T-helper 2 cell treated with Interferon-gamma antibody and Interleukin-4, amounts not matched to agents 5 μg/mL and 100 μg/mL, for 36 hours (primary cell): ENCODE measurements at places on chromosomes 7 and 10.

- DNase-seq = no peak
Measured at GRCh38 chr10:106571192-106571946, 593.1 kb downstream of the SORCS1 start.

- no peak for DNase-seq
Measured at GRCh38 chr10:10785627-10786026, 232.0 kb upstream of the CELF2 start.

DNA sequence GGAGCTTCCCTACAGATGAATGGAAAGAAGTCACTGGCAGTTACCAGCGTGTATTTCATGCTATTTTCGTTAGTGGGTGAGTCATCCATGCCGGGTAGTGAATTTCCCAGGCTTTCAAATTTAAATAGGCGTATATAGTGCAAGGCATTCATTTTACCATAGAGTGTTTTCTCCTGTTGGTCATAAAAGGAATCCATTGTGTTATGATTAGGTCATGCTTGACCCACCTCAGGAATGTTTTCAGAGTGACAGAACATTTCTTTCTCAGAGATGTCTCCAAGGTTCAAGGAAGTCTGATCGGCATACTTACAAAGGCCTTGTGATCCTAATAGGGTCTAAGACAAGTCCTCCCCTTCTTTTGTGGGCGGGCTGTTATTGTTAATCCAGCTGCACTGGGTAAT, 110.7 kb downstream of the AKR1D1 start:
- no peak for DNase-seq

- DNase-seq = no peak
Measured at GRCh38 chr7:73496626-73497025, 25.5 kb downstream of the BAZ1B start.

GRCh38 chr7:36420307-36420706, 30.6 kb downstream of the ANLN start:
- DNase-seq = no peak

GRCh38 chr7:30865821-30866220, 45.8 kb upstream of the AQP1 start:
- no peak for DNase-seq

GRCh38 chr7:152911922-152912321, 152.4 kb downstream of the ACTR3B start:
- DNase-seq = no peak

- DNase-seq = no peak
Measured at GRCh38 chr7:3386423-3387190, 85.6 kb downstream of the SDK1 start.

GRCh38 chr10:108902619-108903285, 1020.6 kb downstream of the XPNPEP1 start:
- no peak for DNase-seq

- no peak for DNase-seq
Measured at GRCh38 chr7:118777308-118777707, 552.8 kb downstream of the ANKRD7 start.

GRCh38 chr7:144527051-144527471, 123.6 kb upstream of the NOBOX start:
- no peak for DNase-seq

- DNase-seq = no peak
Measured at GRCh38 chr10:84390364-84390763, 62.0 kb downstream of the CCSER2 start.

GRCh38 chr10:43042503-43043341, 34.1 kb upstream of the RET start:
- no peak for DNase-seq

DNA sequence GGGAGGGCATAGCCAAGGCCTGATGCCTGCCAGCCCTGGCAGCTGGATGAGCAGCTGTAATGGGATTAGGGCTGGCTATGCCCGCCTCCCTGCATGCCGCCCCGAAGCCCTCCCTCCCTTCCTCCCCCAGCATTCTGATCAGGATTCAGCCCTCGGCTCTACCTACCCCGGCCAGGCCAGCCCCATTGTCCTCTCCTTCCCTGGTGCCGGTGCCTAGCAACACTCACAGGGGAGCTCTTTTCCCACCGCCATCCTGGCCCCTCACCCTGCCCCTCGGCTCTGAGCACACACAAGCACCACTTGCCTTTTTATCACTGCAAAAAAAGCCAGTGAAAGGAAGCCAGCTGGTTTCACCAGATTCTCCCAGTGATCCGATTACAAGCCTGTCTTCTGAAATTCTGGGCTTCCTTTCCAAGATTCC, 9.0 kb upstream of the ADCYAP1R1 start:
- no peak for DNase-seq

DNA sequence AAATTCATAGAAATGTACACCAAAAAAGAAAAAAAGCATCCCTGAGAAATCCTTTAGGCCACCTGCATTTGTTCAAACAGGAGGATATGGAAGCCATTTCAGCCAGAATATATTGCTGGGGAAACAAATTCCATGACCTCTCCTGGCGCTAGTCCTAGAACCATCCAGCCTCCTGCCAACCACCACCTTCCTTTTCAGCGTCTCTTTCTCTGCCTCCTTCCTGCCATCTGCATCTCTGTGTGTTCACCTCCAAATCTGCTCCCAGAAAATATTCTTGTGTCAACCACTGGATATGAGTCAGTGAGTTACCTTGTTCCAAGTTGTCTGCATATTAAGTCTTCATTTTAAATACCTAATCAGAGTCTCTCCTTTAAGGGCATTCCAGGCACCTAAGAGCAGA, 50.6 kb upstream of the NPY start:
- no peak for DNase-seq

DNA sequence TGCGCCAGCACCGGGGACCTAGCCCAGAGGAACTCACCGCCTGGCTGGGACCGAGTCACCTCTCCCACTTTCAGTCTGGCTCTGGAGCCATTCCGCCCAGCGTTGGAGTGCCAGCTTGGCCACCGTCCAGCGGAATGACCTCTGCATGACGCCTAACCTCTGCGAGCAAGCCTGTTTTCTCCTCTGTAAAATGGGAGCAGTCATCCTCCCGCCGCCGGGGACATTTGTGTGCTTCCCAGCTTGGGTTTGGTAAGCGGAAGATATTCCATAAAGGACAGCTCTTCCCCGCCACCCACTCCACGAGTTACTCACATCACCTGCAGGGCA, 1.3 kb upstream of the ZCCHC24 start:
- no peak for DNase-seq

GRCh38 chr10:132111121-132111731, 45.5 kb downstream of the JAKMIP3 start:
- no peak for DNase-seq

- no peak for DNase-seq
Measured at GRCh38 chr7:27254625-27255024, 12.0 kb downstream of the EVX1 start.

GRCh38 chr10:24685958-24686540, 37.6 kb downstream of the ARHGAP21 start:
- no peak for DNase-seq

- DNase-seq = no peak
Measured at GRCh38 chr7:1946025-1946772, 276.1 kb downstream of the ELFN1 start.

DNA sequence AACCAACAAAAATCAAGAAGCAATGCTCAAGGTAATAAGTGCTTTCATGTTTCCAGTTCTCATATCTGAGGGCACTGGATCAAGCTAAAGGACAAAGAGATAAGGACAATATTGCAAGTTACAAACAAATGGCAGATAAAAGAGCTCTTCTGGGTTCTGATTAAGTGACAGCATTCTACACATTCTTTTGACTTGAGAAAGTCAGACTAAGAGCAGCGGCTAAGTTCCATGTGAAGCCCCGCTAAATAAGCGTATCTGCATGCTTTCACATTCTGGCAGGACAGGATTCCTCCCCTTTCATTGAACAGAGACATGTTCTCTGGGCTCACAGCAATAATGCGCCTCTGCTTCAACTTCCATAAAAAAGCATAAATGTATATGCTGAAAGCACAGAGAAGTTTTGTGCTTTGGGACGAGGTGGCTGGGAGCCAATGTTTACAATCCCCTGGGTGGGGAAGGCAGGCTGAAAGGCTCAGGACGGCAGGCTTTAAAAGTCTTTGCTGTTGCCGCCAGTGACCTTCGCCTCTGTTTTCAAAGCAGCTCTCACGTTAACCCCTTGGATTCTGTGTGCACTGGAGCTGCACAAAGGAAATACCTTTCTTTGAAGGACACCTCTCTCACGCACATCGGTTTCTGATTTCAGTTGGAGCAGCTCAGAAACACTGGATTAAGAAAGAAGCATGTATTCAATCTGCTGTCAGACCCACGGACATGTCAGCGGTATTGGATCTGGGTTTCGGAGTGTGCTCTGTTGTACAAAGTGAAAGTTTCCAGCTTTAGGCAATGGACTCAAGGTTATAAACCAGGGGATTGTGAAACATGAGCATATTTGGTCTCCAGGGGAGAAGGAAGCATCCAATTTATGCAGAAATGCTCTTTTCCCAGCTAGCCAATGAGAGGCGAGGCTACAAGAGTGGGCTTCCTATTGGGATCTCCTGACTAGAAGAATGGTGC, 105.4 kb upstream of the FAM133B start:
- DNase-seq = no peak

DNA sequence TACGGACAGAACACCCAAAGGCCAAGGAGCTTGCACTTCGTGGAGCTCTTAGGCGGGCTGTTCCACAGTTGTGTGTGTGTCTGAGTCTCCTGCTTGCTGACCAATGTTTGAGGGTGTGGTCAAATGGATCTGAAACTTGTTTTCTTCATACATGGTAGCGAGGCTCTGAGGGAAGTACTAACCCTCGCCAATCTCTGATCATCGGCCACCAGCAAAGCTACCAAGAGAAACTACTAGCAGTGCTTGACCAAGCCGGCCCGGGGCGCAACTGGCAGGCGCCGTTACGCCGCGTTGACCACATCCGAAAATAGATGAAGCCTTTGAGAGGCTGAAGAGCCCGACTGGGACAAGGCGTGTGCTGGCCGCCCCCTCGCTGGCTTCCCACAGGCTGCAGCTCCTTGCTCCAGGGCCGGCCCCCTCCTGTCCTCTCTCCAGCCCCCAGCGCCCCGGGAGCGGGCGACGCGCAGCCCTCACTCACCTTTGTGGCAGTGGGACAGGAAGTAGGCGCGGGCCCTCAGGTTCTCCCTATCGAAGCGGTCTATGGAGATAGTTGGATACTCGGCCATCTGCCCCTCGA, 384 bp downstream of the DCLRE1C start:
- DNase-seq = peak; percentile 17

- no peak for DNase-seq
Measured at GRCh38 chr7:132836746-132837145, 245.1 kb downstream of the CHCHD3 start.

DNA sequence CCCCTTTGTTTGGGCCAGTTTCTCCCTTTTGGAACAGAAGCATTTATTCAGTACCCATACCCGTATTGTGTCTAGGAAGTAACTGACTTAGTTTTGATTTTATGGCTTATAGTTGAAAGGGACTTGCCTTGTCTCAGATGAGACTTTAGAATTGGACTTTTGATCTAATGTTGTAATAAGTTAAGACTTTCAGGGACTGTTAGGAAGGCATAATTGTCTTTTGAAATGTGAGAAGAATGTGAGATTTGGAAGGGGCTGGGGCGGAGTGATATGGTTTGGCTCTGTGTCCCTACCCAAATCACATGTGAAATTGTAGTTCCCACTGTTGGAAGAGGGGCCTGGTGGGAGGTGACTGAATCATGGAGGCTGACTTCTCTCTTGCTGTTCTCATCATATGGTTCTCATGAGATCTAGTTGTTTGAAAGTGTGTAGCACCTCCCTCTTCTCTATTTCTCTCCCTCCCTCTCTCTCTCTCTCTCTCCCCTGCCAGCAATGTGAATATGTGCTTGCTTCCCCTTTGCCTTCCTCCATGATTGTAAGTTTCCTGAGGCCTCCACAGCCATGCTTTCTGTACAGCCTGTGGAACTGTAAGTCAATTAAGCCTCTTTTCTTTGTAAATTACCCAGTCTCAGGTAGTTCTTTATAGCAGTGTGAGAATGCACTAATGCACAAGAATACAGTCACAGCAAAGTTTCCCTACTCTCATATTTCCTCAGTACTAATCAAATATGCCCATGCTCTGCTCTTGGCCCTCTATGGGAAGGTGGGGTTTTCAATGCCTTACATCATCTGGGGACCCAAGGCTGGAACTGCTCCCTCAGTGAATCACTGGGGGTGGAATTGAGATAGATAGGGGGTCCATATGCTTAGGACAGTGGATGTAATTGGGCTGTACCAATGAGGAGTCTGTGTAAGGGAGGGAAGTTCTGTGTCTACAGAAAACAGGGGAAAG, 17.2 kb upstream of the AKR1C1 start:
- no peak for DNase-seq

GRCh38 chr10:89426230-89426868, 12.0 kb downstream of the IFIT5 start:
- no peak for DNase-seq

GRCh38 chr10:91987397-91988037, 63.9 kb downstream of the BTAF1 start:
- no peak for DNase-seq

DNA sequence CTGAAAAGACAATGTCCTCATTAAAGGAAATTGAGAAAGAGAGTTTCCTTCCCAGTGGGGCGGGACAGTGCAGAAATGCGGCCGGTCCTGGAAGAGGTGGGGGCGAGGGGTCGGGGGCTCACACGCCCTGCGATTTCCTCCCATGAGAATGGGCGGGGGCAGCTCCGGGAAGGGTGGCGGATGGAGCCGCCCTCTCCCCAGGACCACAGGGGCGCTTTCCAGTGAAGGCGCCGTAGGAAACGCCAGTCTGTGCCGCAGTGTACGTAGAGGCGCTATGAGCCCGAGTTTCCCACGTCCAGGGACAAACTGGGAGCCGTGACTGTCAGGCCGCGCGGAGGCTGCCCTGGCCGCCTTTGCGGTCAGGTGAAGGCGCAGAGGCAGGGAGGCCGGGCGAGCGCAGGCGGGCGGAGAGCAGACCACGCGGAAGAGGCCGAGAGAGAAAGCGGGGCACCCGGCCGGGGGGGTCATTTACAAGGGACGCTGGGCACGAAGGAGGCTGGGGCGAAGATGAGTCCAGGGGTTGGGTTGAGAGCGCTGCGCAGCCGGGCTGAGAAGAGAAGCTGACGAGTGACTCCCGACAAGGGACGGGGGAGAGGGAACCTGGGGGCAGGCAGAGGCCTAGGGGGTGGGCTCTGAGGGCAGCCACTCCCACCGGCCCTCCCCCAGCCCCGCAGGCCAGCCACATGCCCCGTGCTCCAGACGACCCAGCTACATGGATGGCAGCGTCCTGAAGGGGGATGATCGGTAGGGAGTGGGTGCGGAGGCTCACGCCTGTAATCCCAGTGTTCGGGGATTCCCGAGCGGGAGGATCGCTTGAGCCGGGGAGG, 45.0 kb downstream of the ALOX5 start:
- DNase-seq = peak; percentile 33

DNA sequence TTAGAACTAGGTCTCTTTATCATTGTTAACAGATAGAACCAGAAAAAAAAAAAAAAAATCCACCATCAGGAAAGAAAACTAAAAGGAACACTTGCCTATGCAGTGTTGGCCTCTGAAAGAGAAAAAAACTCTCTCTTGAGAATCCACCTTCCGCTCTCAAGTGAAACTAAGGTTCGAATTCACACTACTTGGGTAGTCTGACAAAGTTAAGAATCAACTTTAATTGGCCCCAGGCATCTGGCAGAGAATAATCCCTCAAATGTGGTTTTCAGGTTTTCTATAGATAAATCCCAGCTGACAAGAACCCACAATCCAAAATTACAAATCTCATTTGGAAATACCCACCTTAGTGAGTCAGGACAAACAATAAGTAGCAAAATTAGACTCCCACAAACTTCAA, 199.7 kb upstream of the LRRN3 start:
- no peak for DNase-seq
